Activated naive CD8-positive, alpha-beta T cell treated with anti-CD3 and anti-CD28 coated beads for 36 hours (primary cell): ENCODE measurements at places on chromosomes 2 and 18. TPM values are rescaled to one million over a fixed set of nuclear protein-coding genes. Genes with fewer than 3 reads are reported as not detected.

Gene GKN1
- not detected for total RNA-seq

Gene SEPTIN10
- total RNA-seq: 0.56 TPM

- no peaks in the 10 kb centered on the region for H3K36me3 ChIP-seq
- H3K27me3 ChIP-seq: peaks cover 32% of the 10 kb centered on the region
- H3K4me3 ChIP-seq: no peak overlapping the region
These were observed 7.6 kb downstream of the CYBRD1 start for GRCh38 chr2:171529914-171530313.

GRCh38 chr18:11978956-11979355 lies 2.4 kb upstream of the IMPA2 start:
- peaks cover 20% of the 10 kb centered on the region for H3K4me1 ChIP-seq
- no peak overlapping the region for H3K27ac ChIP-seq
- H3K27me3 ChIP-seq: no peaks in the 10 kb centered on the region

Gene TTL
- total RNA-seq: 33.9 TPM

- H3K4me3 ChIP-seq: no peak overlapping the region
- H3K4me1 ChIP-seq: no peaks in the 10 kb centered on the region
- H3K27me3 ChIP-seq: no peaks in the 10 kb centered on the region
- H3K27ac ChIP-seq: no peak overlapping the region
- no peak for DNase-seq
These were observed 27.8 kb downstream of the GLI2 start for GRCh38 chr2:120763508-120763907.

Gene ADRA2B
- 0.30 TPM for total RNA-seq

GRCh38 chr2:226608451-226608850 lies 191.2 kb downstream of the IRS1 start:
- H3K36me3 ChIP-seq: no peaks in the 10 kb centered on the region
- peaks cover 6% of the 10 kb centered on the region for H3K4me1 ChIP-seq
- H3K4me3 ChIP-seq: no peak overlapping the region
- H3K27me3 ChIP-seq: peaks cover 22% of the 10 kb centered on the region

GRCh38 chr18:59040770-59041148 lies 98.9 kb upstream of the SEC11C start:
- H3K27ac ChIP-seq: no peak overlapping the region
- no peaks in the 10 kb centered on the region for H3K36me3 ChIP-seq
- no peaks in the 10 kb centered on the region for H3K27me3 ChIP-seq

- no peak overlapping the region for H3K4me3 ChIP-seq
- no peak overlapping the region for H3K27ac ChIP-seq
- DNase-seq: no peak
- H3K27me3 ChIP-seq: peaks cover 17% of the 10 kb centered on the region
- no peaks in the 10 kb centered on the region for H3K36me3 ChIP-seq
These were observed 651.3 kb downstream of the NYAP2 start for GRCh38 chr2:226050822-226051221.
